Stimulated activated CD8-positive, alpha-beta memory T cell treated with anti-CD3 and anti-CD28 coated beads, Interleukin-7, amount 100 ng/mL, for 1 hour (primary cell): ENCODE measurements at places on chromosomes 4 and X.

DNA sequence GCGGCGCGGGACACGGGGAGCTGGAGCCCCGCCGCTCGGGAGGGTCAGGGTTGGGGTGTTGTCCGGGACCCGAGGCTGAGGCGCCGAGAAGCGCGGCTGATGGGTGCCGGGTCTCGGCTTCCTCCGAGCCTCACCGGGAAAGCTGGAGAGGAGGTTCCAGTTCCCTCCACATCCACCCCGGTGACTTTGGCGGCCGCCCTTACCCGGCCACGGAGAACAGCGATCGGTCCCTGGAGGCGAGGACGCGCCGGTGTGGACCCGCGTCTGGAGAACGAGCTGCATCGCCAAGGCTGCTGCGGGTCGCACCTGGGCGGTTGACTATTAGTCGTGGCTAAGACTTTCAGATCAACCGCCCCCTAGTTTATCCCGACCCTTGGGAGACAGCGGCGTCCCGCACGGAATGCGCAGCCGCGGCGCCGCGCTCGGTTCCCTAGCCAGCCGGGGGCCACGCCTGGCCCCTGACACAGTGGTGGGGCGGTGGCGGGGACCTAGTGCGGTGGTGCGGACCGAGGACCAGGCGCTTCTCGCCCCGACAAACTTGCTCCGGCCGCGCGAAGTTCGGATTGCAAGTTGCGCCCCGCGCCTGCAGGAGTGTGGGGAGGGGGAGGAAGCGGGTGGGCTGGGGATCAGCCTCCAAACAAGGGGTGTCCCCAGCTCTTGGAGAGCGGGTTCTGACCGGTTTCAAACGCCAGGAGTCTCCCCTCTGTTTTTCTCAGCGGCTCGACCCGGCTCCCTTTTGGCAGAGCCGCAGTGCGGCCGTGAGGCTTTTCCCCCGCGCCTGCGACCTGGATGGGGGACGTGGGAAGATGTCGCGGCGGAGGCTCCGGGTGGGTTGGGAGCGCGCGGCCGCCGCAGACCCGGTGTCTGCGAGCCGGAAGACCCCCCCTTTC, 568 bp downstream of the FHDC1 start:
- no peak for DNase-seq

GRCh38 chr4:114108869-114109268, 129.4 kb upstream of the ARSJ start:
- no peak for DNase-seq

DNA sequence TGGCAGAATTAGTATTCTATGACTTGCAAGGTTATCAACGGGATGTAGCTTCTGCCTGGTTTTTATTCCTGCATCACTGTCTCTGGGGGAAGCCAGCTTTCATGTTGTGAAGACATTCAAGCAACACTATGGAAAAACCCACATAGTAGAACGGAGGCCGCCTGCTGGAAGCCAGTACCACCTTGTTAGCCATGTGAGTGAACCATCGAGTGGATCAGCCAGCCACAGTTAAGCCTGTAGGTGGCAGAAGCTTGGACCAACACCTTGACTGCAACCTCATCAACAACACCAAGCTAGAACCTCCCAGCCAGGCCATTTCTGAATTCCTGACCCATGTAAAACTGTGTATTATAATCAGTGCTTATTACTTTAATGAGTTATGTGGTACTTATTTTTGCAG, 538.2 kb downstream of the KCNIP4 start:
- no peak for DNase-seq

DNA sequence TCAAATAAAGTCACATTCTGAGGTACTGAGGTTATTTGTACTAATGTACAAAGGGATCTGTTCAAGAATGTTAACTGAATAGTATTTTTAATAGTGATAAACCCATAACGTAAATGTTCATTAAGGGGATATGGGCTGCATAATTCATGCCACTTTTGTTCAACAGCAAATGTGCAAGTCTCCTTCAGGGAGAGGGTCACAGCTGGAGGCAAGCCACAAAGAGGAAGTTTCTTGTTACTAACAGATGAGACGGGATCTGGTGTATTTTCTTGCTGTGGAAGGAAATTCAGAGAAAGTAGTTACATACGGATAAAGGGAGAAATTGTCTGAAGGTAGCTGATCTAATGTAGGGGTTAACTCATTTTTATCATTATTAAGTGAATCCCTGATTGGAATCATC, 10.0 kb downstream of the ZFP42 start:
- no peak for DNase-seq

GRCh38 chr4:15793506-15794363, 15.6 kb downstream of the CD38 start:
- no peak for DNase-seq

GRCh38 chrX:144275367-144275766, 391.5 kb downstream of the UBE2NL start:
- no peak for DNase-seq

GRCh38 chr4:11566444-11567022, 137.8 kb upstream of the HS3ST1 start:
- DNase-seq = no peak
